ENCODE measurements at places on chromosomes 3 and 15.
A peak's percentile ranks its signal among the peaks of the same experiment; 100 is the strongest.

DNA sequence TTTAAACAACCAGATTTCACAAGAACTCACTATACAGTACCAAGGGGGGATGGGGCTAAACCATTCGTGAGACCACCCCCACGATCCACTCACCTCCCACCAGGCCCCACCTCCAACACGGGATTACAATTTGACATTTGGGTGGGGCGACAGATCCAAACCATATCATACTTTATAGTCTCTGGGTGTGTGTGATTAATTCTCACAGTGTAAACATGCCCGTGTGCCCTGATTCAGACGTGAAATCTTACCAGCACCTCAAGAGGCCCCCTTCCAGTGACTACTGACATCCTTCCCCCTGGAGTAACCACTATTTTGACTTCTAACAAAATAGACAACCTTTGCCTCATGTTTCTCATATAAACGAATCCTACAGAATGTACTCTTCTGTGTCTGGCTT lies 5.0 kb upstream of the PDIA5 start:
- no peak for DNase-seq

- DNase-seq: no peak
Observed at GRCh38 chr3:177430653-177431052, 233.4 kb upstream of the TBL1XR1 start.

GRCh38 chr3:97954228-97954827 lies 17.9 kb downstream of the RIOX2 start:
- DNase-seq: no peak

DNA sequence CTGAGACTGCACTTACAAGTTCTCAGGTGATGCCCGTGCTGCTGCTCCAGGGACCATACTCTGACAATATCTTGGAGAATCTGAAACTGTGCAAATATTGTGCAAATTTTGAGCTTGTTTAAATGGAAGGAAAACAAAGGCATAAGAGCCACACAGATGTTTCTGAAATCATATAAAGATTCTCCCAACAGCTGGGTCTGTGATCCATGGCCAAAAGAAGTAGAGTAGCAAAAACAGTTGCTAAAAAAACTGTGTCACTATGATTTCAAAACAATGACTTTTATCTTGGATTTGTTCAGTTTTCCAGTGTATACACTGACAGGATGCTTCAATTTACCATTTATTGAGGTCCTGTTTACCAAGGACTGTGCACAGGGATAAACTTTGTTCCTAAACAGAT lies 25.3 kb downstream of the NPTN start:
- no peak for DNase-seq

DNA sequence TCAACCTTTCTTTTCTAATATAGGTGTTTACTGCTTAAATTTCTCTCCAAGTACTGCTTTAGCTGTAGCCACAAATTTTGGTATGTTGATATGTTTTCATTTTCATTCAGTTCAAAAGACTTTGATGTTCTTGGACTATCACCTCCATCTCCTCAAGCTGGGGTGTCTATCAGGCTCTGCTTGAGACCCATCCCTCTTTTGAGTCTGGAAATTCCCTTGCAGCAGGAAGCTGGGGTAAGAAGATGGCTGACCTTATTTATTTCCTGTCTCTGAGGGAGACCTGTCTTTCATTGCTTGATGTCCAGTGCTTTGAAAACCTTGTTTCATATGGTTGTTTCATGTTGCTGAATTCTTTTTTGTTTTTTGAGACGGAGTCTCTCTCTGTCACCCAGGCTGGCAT lies 60.5 kb upstream of the ADPGK start:
- no peak for DNase-seq

DNA sequence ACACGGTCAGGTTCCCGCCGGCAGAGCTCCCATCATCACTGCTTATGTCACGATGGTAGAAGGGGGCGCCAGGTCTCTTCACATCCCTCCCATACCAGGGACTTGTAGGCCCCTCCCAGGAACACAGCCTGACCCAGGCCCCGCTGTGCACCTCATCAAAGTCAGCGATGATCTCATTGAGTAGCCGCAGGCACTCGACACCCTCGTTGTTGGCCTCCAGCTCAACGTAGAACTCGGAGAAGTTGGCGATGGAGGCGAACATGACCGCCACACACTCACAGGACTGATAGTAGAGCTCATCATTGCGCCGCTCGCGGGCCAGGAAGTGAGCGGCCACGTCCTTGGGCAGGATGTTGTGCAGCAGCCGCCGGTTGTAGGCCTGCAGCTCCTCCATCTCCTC lies 89.2 kb downstream of the SEC22A start:
- no peak for DNase-seq

GRCh38 chr3:129695230-129695629 lies 88.8 kb upstream of the PLXND1 start:
- DNase-seq: no peak

DNA sequence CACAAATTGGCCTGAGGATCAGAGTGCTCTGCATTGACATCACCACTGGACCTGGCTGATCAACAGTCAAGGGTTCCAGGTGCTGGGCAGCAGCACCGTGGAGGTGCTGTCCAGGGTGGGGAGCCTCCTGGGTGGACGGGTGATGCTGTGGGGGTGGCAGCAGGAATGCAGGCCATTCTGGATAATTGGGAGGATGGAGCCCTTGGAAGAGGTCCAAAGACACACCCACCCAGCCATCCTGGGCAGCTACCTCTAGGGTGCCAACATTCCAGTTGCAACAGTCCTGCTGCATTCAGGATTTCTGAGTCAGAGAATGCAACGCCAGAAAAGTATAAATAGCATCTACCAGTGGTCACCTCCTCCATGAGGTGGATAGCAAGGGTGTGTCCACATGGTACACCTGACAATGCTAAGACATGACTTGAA lies 26.8 kb downstream of the STARD5 start:
- DNase-seq: no peak

DNA sequence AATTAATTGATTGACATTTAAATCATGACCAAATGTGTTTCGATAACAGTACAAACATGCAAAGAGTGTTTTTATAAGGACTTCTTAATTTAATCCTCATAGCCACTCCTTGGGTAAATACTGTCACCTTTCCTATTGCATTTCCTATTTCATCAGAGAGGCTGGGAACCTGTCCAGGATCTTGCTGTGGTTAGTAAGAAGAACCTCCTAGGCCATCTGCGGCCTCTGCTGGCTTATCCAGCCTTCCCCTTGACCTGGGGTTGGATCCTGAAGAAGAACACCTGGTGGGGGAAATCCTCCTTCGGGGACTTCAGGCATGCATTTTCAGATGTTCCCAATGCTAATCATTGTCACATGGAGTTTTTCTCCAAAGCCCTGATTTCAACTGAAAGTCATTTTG lies 25.5 kb downstream of the GLDN start:
- no peak for DNase-seq

DNA sequence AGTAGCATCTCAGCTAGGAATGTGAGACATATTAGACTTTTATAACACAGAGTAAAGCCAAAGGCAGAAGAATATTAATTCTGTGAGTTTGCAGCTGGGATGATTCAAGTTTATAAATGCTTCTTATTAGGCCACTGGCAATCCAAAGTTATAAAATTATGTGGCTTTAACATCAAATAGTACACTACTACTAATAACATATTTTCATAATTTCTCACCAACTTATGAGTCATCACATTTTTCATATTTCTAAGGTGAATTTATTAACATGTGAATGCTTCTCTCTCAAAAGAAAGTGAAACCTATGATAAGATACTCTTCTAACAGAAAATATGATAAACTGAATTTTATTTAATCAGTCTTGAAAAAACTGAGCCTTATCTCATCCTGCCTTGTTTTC lies 1348.2 kb upstream of the ALCAM start:
- no peak for DNase-seq

DNA sequence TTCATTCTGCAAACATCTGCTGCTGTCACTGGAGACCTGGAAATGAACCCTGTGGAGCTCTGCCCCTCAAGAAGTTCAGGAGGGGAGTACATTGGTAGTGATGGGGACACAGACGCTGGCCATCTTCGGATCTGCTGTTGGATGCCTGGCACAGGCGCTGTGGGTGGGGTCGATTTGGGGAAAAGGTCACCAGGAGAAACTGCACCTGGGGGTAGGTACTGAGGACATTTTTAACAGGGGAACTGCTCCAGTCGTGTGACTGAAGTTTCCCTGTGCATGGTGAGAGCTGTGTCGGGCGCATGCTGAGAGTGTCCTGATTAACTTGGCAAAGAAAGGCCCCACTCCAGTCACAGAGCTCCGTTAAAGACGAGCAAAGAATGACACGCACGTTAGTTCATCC lies 3.4 kb downstream of the UROC1 start:
- DNase-seq: no peak

DNA sequence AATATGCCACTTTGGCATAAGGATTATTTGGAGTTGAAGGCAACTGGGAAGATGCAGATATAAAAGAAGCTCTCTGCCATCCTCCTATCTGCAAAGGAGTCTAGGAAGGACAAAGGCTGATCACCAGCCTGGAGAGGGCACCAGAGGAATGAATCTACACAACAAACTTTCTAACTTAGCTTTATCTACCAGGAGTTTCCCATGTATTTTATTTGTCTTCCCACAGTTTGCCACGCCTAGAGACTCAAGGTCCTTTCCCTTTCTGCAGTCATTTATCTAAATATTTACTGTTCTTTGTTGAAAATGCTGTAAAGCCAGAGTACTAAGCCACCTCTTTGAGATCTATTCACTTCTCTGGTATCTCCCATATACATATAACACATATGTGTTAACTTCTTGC lies 32.2 kb downstream of the GPR176 start:
- no peak for DNase-seq

GRCh38 chr3:42504334-42505127 lies 2.1 kb downstream of the VIPR1 start:
- no peak for DNase-seq

- no peak for DNase-seq
Observed at GRCh38 chr3:138112362-138112761, 3.0 kb downstream of the DZIP1L start.

- DNase-seq: no peak
Observed at GRCh38 chr3:37945807-37946530, 44.6 kb upstream of the VILL start.

- DNase-seq: no peak
Observed at GRCh38 chr15:45498701-45499100, 23.9 kb downstream of the SLC30A4 start.

DNA sequence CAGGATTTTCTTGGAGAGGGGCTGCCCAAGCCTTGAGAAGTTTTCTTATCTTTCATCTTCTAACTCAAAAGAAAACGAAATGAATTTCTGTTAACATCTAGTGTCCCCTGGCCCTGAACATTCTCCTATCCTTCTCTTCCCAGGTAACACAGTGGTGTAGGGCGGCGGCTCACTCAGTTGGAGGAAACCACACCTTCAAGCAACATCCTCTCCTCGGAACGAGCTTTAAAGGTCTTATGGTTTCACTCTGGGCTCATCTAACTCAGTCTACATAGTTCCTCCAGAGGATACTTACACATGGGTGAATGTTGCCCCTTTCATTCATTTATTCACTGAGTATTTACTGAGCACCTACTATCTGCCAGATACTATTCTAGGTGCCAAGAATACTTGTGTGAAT lies 31.0 kb upstream of the KLHL6 start:
- DNase-seq: no peak

- peak; percentile 59 for DNase-seq
Observed at GRCh38 chr3:10738688-10739372, 77.2 kb upstream of the SLC6A11 start.

DNA sequence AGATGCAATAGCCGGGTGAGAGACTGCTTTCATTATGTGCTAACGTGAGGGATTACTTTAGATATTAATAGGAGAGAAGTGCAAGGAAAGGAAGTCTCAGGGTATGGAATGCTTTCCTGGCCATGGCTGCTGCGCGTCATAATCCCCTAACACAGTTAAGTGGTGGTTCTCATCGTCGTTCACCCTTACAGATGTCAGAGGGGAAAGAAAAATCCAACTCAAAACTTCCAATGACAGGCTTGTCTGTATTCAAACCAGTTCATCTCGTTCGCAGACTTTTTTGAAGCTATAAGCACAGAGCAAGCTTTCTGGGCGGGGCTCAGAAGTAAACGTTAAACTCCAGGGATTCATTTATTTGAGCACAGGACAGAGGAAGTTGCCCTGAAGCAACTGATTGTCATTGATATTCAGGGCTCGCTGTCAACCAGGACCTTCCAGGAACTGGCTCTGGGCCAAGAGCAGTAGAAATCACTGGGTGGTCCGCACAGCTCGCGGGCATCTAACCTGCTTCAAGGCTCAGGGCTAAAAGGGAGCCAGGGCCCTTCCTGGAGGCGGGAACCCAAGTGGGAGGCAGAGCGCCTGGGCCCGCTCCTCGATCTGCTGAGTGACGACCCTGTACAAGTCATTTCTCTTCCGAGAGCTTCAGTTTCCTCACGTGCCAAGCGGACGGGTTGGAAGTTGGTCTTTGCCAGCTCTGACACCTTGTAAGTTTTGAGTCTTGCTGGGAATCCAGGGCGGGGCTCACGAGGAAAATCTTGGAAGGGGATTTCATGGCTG lies 1.1 kb upstream of the LPP start:
- DNase-seq: no peak

- no peak for DNase-seq
Observed at GRCh38 chr3:23495507-23495906, 292.4 kb downstream of the UBE2E2 start.

DNA sequence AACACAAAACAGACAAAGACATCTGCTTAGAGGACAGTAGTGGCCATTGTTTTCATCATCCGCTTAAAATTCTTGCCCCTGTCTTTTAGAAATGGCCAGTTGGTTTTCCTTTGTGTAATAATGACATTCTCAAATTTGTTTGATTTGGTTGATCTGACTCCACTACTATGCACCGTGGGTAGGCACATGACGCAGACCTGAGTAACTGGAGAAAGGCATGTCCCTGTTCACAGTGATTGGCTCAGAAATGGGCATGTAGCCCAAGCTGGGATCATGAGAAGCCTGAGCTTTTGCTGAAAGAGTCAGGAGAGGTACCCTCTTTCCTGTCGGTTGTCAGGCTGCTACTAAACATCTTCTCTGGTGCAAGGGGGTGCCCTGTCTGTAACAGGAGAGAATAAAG lies 36.6 kb upstream of the MAGI1 start:
- no peak for DNase-seq
